Muscle of leg (tissue), 16 donors: ENCODE measurements at places on chromosomes 11 and 22. TPM values are rescaled to one million over a fixed set of nuclear protein-coding genes. Genes with fewer than 3 reads are reported as not detected.
A peak's percentile ranks its signal among the peaks of the same experiment; 100 is the strongest.

- no peak for DNase-seq
Observed at GRCh38 chr11:122167100-122167499, 51.1 kb upstream of the BLID start.

The NF2 gene
- polyA plus RNA-seq, result 20.5 TPM

The UPK3A gene
- polyA plus RNA-seq, result 0.19 TPM

The MMP7 gene
- polyA plus RNA-seq, result not detected

The UBQLN3 gene
- not detected for polyA plus RNA-seq

- DNase-seq, result no peak
Observed at GRCh38 chr22:37162221-37163095, 12.7 kb upstream of the IL2RB start.

DNA sequence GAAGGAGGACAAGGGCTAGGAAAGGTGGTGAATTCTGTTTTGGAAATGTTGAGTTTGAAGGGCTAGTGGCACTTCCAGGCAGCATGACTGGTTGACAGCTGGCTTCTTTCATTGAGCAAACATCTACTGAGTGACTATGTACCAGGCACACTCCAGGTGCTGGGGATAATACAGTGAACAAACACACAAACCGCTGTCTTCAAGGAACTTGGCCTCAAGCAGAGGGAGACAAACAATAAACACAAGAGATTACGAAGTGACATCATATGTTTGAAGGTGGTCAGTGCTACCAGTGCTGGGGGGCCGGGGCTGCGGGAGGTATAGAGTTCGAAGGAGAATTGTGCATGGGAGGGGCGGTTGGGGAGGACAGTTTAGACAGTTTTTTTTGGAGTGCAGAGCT is 197.0 kb upstream of the SORL1-AS1 start:
- DNase-seq, result no peak

- DNase-seq, result no peak
Observed at GRCh38 chr11:128180441-128181087, 406.8 kb downstream of the ETS1 start.

DNA sequence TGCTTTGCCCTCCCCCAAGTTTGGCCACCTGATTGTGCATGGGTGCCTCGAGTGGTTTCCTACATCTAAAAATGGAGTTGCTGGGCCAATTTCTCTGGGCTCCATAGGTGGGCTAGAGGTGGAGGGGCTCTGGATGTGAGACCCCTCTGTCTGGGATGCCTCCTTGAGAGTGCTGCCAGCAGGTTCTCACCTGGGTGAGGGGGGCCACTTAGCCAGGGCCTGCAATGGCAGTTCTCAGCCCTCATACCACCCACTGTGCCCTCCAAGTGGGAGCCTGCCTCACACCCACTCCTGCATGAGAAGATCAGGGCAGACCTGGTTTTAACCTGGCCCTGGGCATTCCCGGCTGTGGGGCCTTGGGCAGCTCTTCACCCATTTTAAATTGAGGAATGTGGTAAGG is 83.9 kb downstream of the CABIN1 start:
- no peak for DNase-seq

DNA sequence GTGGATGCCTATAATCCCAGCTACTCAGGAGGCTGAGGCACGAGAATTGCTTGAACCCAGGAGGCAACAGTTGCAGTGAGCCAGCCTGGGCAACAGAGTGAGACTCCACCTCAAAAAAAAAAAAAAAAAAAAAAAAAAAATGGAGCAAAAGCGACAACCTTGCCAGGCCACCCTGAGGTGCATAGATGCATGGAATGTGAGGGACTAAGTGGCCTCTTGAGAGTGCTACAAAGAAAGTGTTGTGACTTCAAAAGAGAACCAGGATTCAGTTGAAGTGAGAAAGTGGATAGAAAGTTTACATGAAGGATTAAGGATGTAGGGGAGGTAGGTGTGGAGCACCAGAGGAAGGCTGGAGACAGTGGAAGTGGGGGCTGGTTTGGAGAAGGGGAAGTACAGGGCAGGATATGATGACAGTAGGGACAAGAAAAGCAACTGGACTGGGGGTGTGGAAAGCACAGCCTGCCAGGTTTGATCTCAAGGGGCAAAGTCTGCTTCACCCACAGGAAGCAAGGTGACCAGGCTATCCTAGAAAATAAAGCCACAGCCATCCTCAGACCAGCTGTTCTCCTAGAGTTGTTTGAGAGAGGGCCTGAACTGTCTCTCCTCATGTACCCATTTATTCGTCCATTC is 36.0 kb upstream of the OLFML1 start:
- DNase-seq, result peak; percentile 14

GRCh38 chr22:39232246-39232645 is 12.5 kb downstream of the PDGFB start:
- no peak for DNase-seq

DNA sequence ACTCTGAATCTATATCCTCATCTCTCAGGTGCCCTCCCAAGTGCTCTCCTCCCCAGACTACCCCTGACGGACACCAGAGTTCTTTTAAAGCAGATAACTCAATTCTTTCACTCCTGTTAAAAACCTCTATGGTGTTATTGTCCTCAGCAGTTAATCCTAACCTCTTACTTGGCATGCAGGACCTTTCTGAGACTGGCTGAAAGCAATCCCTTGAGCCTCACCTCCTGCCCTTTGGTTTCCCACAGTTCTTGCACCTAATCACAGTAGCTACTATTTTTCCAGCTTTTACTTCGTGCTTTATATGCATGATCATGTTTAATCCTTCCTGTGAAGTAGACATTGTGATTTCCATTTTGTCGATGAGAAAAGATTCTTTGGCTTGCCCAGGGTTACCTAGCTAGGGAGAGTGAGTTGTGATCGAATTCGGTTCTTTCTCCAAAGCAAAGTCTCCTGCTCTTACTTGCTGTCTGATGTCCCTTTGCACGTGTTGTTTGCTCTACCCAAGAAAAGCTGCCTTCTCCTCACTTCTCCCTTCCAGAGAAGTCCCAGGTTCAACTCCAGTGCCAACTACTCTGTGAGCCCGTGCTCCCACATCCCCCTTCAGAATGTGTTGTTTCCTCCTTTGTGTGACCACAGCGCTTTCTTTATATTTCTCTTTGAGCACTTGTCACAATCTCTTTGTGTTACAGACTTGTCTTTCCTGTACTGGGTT is 2.1 kb downstream of the UBE2L3 start:
- DNase-seq, result peak; percentile 25

The MB gene
- polyA plus RNA-seq, result 340 TPM

The OOSP2 gene
- polyA plus RNA-seq, result not detected

The OR10W1 gene
- polyA plus RNA-seq, result not detected

- DNase-seq, result no peak
Observed at GRCh38 chr11:96179905-96180304, 163.1 kb downstream of the MAML2 start.

The TOB2 gene
- polyA plus RNA-seq, result 41.6 TPM

The TMX2 gene
- 54.6 TPM for polyA plus RNA-seq

GRCh38 chr11:95282291-95282751 is 51.3 kb upstream of the SESN3 start:
- no peak for DNase-seq

- no peak for DNase-seq
Observed at GRCh38 chr11:80255021-80255420, 814.2 kb upstream of the TENM4 start.

DNA sequence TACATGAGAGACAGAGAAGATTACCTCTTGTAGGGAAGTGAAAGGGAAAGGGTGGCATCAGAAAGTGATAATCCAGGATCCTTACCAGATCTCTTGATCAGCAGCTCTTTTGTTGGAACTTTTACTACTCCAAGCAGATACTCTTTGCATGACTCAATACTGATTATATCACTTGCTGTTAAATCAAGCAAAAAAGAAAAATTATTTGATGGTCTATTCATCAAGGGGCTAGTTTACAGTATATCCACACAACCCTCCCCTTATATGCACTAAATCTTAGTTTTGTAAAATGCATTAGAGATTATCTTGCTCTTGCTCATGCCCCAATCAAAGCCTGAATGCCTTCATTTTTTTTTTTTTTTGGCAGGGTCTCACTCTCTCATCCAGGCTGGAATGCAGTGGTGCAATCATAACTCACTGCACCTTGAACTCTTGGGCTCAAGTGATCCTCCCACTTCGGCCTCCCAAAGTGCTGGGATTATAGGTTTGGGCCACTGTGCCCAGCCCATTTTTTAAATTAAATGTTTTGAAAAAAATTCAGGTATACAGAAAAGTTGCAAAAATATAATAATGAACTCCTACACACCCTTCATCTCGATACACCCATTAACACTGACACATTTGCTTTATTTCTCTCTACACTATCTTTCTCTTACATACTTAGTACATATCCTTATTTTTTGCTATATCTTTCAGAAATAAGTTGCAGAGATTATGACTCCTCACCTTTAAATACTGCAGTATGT is 76.1 kb upstream of the UCP3 start:
- DNase-seq, result no peak

DNA sequence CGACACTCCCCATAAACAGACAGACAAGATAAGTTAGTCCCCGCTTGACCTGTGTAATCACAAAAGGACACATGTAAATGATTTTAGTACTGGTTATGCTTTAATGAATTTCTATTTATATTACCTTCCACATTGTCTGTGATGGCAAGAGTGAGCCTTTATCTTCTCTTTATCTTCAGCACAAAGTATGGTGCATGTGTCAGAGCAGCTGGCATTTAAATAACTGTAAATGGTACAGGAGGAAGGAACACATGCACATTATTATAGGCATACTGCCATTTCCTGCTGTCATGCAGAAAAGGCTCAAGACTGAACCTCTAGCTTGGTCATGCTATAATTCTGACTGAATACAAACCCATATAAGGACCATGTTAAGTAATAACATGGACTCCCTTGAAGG is 1342.7 kb upstream of the TENM4 start:
- DNase-seq, result no peak

GRCh38 chr11:35305670-35306382 is 113.5 kb downstream of the SLC1A2 start:
- DNase-seq, result no peak

The SPON1 gene
- polyA plus RNA-seq, result 15.3 TPM

GRCh38 chr11:4636136-4636535 is 1.1 kb upstream of the OR51D1 start:
- DNase-seq, result no peak

GRCh38 chr22:49476176-49476575 is 351.5 kb downstream of the BRD1 start:
- no peak for DNase-seq

DNA sequence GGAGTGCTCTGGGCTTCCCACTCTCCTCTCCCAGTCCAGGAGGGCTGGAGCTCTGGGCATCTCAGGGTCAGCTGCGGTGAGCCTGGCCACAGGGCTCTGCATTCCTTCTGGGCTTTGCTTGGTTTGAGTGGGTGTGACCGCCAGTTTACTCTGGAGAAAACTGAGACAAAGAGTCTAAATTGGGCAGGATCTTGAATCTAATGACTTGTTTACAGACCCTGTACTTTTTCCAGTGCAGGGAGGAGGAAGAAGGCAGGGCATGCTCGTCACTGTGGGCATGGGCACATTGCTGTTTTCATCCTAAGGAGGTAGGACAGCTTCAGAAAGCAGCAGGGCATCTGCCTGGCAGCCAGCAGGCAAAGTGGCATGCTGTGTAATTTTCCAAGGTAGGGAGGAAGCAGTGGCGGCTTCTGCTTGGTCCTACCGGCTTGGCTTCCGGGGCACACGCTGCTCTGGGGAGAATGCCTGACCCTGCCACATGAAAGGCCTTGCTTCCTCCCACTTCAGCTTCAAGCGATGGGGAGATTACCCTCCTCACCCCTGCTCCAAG is 22.9 kb downstream of the FLI1 start:
- no peak for DNase-seq

- no peak for DNase-seq
Observed at GRCh38 chr22:48528221-48528915, 1299.3 kb downstream of the BRD1 start.

The PATE4 gene
- polyA plus RNA-seq, result not detected

DNA sequence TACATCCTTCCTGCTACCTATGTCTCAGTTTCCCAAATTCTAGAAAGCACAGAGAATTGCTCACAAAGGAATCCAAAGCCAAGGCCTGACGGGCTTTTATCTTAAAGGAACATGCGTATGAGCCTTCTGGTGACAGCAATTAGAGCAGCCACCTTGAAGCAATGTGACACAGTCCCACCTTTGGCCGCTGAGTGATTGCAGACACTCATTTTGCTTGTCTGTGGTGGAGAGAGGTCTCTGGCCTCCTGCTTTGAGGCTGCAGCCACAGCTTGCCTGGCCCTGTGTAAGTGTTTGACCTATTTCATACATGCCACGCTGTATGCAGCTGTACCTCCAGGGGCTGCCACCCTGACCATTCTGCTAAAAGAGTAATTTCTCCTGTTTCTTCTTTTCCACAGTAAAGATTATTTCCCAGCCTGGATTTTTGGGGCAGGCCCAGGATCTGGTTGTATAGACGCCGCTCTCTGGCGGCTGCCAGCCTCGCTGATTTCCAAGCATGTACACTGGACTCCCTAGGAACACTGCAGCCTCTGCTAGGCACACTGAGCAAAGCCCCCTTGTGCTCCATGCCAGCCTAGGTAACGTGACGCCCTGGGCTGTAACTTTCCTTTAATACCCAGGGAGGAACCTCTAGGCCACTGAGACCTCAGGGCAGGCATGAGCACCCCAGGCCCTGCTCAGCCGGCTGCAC is 1.1 kb upstream of the TMA7B start:
- DNase-seq, result no peak

- DNase-seq, result peak; percentile 14
Observed at GRCh38 chr11:14636119-14636518, 7.5 kb upstream of the PDE3B start.

GRCh38 chr11:67482275-67482826 is 475 bp upstream of the AIP start:
- DNase-seq, result no peak

- no peak for DNase-seq
Observed at GRCh38 chr11:21179770-21180169, 510.4 kb downstream of the NELL1 start.

The MPPED2 gene
- 7.5 TPM for polyA plus RNA-seq

- DNase-seq, result no peak
Observed at GRCh38 chr11:121522043-121522941, 69.5 kb upstream of the SORL1-AS1 start.

GRCh38 chr11:36131721-36132397 is 157.4 kb downstream of the COMMD9 start:
- peak; percentile 90 for DNase-seq

The P2RY6 gene
- polyA plus RNA-seq, result 0.82 TPM

The NDUFA6 gene
- polyA plus RNA-seq, result 104 TPM

GRCh38 chr11:67117176-67117575 is 1.9 kb upstream of the KDM2A start:
- DNase-seq, result no peak

- DNase-seq, result no peak
Observed at GRCh38 chr11:134841411-134841810, 429.4 kb upstream of the B3GAT1 start.

The APOA4 gene
- not detected for polyA plus RNA-seq

DNA sequence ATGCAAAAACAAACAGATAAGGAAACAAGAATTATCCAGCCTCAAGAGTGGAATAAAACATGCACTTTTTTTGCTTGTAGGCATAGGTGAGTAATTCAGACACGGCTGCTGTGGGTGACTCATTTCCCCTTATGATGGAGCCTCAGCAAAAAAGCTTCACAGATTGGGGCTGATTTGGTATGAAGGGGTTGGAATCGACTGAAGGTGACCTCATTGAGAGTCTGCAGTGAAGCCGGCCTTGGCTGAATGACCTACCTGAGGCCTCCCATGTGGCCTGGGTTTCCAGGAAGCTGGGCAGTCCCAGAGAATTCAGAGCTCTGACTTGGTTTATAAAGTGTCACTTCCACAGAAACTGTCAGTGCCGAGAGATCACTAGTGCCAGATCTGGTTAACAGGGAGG is 34.2 kb upstream of the VPREB1 start:
- no peak for DNase-seq

- DNase-seq, result peak; percentile 36
Observed at GRCh38 chr11:75478783-75479596, 46.0 kb upstream of the KLHL35 start.

The BARX2 gene
- 0.66 TPM for polyA plus RNA-seq

- DNase-seq, result no peak
Observed at GRCh38 chr22:21803811-21804249, 63.6 kb downstream of the MAPK1 start.
